ENCODE measurements at places on chromosomes 7 and 10. TPM values are rescaled to one million over a fixed set of nuclear protein-coding genes. Genes with fewer than 3 reads are reported as not detected.

DNA sequence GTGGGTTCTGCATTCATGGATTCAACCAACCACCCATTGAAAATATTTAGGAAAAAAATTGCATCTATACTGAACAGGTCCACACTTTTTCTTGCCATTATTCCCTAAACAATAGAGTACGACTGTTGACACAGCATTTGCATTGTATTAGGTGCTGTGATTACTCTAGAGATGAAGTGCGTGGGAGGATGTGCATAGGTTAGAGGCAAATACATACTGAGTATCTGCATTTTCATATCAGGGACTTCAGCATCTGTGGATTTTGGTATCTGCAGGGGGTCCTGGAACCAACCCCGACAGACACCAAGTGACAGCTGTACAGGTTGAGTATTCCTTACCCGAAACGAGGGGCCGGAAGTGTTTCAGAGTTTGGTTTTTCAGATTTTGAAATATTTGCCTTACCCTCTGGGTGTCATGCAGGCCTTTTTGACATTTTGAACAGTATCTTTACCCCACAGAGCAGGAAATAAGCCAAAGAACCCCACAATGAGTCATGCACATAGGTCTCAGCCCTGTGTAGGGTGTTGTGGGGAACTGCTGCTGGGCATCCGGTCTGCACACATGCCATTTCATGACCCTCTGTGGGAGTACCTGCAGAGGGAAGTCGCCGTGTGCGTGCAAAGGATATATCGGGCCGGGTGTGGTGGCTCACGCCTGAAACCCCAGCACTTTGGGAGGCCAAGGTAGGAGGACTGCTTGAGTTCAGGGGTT, 14.5 kb downstream of the NUDT5 start:
- no peak for DNase-seq

GRCh38 chr10:50653142-50653541, 29.4 kb upstream of the SGMS1 start:
- DNase-seq, result peak; percentile 45

DNA sequence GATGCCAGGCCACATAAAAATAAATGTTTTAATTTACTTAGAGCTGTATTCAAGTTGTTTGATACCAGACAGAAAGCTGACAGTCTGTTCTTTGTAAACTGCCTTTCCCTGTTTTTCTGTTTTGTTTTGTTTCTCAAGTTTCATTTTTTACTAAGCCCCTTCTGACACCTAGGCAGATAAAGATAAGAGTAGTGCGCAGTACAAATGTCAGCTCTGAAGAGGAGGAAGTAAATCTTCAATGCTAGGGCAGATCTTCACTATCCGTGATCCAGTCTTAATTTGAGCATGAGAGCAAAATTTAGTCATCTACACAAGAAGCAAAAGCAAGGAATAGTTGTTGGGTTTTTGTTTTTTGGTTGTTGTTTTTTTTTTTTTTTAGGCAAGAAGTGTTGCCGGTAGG, 27.3 kb downstream of the MTURN start:
- DNase-seq, result no peak

GRCh38 chr10:45427262-45427969, 53.4 kb downstream of the ALOX5 start:
- DNase-seq, result no peak

SMO gene
- total RNA-seq, result 0.09 TPM

SSC4D gene
- total RNA-seq, result 0.89 TPM

RHOBTB1 gene
- total RNA-seq, result 9.0 TPM

DPP6 gene
- total RNA-seq, result not detected

DNA sequence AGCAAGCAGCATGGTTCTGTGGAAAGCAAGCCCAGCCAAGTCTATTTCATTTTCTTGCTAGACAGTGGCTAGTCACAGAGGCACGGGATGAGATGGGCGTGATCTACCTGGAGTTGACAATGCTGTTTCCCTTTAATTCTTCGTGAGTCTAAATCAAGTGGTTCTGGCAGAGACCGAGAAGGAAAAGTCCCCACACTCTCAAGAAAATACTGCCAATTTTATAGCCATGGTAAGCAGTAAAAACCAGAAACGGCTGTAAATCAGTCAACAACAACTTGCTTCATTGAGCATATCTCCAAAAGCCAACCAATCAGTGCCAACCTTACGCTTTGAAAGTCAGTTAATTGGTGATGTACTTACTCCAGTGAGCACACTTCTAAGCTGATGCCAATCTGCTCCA, 223.4 kb downstream of the SEC23IP start:
- DNase-seq, result no peak

DNA sequence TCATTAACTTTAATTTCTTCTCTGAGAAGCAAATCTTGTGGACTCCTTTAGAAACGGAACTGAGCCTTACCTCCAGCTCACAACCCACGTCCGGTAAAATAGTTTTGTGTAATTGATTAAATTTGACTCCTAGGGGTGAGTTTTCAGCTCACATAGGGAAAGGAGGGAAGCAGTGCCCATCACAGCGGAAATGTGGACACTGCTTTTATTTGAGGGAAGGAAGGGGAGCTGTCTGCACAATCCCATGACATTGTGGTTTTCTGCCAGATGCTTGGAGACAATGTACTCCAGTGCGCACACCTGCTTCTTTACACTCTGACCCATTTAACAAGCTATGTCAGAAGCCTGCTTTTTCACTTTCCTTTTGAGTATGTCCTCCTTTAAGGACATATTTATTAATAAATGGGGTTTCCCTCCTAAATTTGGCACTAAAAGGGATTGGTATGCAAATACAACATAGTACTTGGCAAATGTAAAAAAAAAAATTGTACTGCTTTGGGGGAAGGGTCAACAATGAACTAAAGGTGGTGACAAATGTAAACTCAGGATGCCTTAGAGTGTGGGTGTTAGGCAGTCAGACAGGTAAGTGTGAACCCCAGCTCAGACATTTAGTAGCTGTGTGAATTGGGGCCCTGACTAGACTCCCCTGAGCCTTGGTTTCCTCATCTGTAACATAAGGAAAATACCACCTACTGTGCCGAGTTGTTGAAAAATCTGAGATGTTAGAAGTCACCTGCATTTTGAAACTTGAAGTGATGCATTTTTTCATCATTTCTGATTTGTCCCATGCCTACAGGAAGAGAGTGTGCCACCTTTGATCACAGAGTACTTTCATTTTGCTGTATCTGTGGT, 90.2 kb upstream of the KLF6 start:
- DNase-seq, result no peak

CHN2 gene
- not detected for total RNA-seq

GRCh38 chr10:70458329-70459060, 17.0 kb upstream of the NODAL start:
- peak; percentile 68 for DNase-seq

CCDC136 gene
- total RNA-seq, result 7.8 TPM

GRCh38 chr7:28572321-28573058, 160.2 kb downstream of the CREB5 start:
- no peak for DNase-seq

PON1 gene
- total RNA-seq, result not detected

- no peak for DNase-seq
Observed at GRCh38 chr7:47402941-47403866, 178.7 kb downstream of the TNS3 start.

DNA sequence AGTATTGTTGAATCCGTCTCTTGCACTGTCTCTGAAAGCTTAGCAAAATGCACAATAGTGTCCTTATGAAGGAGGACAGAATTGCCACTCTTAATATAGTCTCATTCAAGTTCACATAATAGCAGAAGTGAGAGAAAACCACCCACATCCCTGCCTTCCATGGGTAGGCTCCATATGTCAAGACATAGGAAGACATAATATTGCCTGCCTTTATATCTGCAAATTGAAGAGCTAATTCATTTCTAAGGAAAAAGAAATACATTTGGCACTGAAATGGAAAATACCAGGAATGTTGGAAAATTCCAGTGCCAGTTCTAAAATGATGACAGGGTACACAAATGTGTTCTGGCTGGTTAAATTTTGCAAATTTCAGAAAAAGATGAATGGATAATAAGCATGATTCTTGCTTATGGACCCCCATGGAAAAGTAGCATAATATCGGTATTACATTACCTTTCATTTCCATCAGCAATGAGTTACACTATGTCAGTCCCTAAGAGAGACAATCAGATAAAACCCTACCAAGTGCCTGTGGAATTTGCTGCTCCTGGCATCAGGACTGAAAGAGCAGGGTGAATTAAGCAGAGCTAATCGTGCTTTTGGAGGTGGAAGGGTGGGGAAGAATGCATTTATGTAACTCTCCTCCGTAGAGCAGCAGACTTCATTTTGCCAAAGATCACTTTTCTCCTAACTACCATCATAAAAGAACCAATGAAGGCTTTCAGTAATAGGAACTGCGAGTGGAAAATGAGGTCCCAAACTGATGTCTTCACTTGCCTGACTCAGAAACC, 312.6 kb downstream of the FGFR2 start:
- DNase-seq, result no peak

CHRM2 gene
- total RNA-seq, result 1.2 TPM

DNA sequence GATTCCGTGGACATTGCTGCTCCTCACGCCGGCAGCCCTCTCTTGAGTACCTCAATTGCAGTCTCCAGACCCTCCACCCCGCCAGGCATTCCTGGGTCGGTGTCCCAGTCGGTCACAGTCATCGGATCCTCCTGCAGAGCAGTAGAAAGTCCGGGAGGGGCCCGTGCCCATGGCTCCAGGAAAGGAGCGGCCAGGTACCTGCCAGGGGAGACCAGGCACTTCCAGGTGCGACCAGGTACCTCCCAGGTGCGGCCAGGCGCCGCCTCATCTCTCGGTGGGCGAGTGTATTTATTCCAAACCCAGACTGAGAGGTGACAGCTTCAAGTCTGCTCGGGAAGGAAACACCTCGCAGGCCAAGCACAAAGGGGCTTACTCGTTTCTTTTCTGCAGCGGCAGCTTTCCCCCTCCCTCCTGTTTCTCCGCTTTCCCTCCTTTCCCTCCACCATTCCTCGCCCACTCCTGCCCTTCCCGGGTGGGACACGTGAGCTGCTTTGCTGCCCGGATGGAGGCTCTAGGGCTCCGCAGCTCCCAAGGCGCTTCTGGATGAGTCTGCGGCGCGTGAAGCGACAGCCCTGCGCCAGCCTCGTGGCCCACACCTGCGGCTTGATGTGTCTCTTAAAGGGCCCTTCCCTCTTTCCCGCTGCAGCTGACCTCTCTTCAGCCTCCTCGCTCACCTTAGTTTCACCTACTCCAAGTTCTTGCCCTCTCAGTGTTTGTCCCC, 39.4 kb upstream of the AGK start:
- DNase-seq, result no peak

All from HFFc6 (cell line).